ENCODE measurements at places on chromosomes 4 and X.

DNA sequence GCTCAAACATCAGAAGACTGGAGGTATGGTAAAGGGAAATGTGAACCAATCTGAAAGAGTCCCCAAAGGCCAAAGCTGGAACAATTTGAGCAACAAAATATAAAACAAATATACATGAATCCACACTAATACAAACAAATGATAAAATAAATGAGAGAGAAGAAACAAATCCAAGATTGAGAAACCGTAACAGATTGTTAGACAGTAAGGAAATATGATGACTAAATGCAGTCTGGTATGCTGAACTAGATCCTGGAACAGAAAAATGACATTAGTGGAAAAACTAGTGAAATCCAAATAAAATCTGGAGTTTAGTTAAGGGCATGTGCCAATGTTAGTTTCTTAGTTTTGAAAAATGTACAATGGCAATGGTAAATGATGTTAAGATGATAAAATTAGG is 15.9 kb downstream of the PPA2 start:
- no peak for DNase-seq

GRCh38 chr4:52037689-52038102 is 403 bp downstream of the SGCB start:
- DNase-seq: peak; percentile 36

- no peak for DNase-seq
These were observed 89.1 kb downstream of the ARHGAP10 start for GRCh38 chr4:147820975-147821374.

- no peak for DNase-seq
These were observed 7.8 kb upstream of the ZNF718 start for GRCh38 chr4:116499-116898.

DNA sequence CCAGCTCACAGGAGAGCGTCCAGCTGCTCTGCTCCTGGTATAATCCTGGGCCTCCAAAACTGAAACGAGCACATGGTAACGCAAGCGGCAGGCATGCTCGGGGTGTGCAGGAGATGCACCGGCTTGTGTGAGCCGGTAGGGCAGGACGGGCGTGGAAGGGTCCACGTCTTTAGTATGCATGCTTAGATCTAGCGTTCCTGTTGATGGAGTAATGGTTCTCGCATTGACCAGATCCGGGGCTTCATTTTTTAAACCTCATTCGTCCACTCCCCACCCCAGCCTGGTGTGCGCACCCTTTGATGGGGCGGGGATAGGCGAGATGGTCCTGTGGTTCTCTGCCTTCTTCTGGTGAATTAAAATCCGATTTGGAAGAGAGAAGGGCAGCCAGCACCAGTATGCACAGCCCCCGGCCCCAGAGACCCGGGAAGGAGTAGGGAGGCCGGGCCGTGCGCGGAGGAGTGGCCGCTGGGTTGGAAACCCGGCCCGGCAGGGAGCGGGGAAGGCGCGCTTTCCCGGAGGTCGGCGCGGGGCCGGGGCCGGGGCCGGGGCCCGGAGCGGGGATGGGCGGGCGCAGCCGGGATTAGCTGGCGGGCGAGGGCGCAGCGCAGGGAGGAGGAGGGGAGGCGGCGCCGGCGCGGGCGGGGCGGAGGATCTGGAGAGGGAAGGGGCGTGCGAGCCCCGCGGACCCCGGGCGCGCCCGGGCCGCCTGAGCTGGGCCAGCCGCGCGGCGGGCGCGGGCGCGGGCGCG is 39.9 kb downstream of the FAM149A start:
- DNase-seq: no peak

DNA sequence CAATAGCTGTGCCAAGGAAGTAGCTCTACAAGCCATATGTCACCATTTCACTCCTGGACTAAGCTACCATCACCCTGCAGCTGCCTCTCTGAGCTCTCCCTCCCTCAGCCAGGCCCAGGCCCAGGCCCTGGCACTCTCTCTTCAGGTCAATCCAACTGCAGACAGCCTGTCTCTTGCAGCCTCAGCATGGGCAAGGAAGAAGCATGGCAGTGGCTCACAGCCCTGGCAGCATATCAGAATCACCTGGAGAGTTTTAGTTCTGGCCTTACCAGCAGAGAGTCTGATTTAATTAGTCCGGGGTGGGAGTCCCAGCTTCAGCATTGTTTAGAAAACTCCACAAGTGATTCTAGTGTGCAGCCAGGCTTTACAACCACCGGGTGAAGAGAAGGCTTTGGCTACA is 31.5 kb downstream of the NALF2 start:
- no peak for DNase-seq

DNA sequence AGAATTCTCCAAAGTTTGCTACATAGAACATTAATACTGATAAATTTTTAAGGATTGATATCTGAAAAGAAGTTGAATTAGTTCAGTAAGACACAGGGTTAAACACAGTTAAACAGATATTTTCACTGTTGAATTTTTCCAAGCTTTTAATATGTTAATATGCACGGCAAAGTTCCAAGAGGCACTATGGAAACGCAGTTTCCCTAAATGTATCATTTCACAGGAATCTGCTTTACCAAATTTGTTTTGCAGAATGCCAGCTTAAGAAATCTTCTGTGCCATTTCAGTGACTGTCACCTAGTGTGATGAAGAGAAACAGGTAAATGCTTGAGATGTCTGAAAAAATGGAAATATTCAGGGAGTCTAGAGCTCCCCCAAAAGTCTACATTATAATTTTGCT is 395.9 kb upstream of the GRIA3 start:
- DNase-seq: no peak

GRCh38 chr4:124028182-124028581 is 631.6 kb downstream of the SPRY1 start:
- DNase-seq: no peak
